AG09309 (cell line): ENCODE measurements at places on chromosomes 12 and 14.

- DNase-seq: peak; percentile 84
Measured at GRCh38 chr14:102500158-102500662, 9.4 kb downstream of the ANKRD9 start.

DNA sequence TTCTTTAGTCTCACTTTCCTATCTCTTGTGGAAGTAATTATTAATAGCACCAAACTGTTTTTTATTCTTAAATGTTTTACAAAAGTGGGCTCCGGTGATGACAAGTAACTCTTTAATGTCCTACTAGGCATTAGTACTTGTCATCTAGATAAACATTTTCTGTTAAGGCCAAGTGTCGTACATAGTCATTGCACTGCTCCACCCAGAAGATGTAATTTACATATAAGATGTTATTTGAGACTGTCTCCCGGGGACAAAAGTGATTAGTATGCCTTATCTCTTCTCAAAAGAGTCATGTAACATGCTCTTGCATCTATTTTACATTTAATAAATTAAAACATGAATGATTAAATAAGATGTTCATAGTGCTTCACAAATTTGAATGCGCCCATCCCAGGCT is 88.4 kb downstream of the FLRT2 start:
- DNase-seq: no peak

GRCh38 chr14:23556700-23557440 is 799 bp downstream of the THTPA start:
- no peak for DNase-seq

- no peak for DNase-seq
Measured at GRCh38 chr12:87405918-87406317, 623.3 kb downstream of the C12orf50 start.

DNA sequence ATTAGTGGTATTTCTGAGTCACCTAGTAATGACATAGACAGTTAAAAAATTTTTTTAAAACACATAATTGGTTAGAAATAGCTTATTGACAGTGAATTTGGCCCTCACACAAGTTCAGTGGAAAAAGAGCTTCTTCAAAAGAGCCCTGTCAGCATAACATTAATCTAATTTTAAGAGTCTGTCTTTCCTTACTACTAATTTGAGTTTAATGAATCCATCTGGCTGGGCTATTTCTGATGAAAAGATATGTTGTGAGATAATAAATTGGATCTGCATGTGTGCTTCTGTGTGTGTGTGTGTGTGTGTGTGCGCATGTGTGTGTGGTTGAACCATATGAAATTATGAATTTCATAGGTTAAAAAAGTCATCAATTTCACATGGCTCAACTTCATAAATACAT is 1045.2 kb downstream of the FLRT2 start:
- DNase-seq: no peak

- no peak for DNase-seq
Measured at GRCh38 chr14:79011091-79011919, 841.1 kb downstream of the NRXN3 start.

- DNase-seq: no peak
Measured at GRCh38 chr12:105812366-105812765, 326.4 kb downstream of the NUAK1 start.

DNA sequence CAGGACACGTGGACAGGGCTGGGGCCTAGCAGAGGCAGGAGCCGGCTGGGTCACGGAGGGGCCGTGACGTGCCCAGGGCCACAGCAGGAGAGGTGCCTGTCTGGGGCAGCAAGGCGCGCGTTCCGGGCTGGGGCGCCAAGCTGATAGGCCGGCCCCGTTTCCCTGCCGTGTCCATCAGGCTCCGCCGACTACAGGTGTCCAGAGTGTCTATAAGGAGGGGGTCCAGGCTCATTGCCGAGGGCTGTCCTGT is 18.5 kb downstream of the FBRSL1 start:
- DNase-seq: no peak

DNA sequence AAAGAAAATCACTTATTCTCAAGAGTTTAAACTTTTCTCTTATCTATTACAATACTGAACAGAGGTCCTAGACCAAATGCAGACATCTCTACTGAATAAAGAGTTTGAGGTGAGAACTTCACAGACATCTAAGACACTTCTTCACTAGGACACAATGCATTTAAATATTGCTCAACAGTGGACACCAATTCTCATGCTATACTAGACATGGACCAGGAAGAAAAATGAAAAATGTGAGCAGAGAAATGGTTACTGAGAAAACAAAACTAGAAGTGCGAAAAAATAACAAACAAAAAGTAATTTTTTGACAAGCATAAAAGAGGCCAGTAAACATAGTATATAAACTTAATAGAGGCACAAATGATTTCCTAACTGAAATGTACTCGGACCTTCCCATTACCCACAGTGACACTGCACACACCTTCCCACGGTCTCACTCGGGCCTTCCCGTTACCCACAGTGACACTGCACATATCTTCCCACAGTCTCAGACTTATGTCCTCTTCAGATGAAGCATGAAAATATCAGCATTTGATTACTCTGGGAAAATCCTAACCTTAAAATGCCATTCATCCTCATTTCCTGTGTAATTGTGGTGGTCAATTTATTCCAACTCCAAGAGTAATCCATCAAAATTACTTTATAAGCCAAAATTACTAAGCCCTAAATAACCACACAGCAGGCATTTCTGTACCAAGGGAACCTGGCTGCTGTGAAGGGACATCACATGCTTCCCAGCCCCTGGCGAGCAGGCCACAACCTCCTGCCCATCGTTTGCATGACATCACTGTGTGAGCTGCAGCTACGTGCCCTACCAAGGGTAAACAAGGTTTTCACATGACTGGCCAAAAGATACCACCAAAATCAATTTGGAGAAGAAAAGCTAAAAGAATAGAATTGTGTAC is 6.4 kb downstream of the SLC15A4 start:
- DNase-seq: no peak

- DNase-seq: peak; percentile 40
Measured at GRCh38 chr12:104498211-104498801, 41.6 kb downstream of the CHST11 start.

DNA sequence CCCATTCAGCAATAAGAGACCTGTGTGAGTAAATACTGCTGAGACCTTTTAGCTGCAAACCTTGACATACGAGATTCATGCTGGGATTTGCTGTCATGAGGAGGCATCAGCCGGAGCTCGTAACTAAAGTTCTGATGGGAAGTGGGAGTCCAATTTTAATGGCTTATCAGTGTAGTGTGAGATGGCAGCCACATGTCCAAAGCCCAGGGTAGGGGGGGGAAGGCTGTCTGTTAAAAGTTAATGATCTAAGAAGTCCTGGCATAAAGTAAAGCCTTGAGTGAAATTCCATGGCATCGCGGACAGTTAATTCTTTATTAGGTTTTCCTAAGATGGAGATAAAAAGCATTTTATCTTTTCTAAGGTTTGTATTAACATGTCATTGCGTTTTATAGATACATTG is 240.0 kb downstream of the AACS start:
- no peak for DNase-seq

DNA sequence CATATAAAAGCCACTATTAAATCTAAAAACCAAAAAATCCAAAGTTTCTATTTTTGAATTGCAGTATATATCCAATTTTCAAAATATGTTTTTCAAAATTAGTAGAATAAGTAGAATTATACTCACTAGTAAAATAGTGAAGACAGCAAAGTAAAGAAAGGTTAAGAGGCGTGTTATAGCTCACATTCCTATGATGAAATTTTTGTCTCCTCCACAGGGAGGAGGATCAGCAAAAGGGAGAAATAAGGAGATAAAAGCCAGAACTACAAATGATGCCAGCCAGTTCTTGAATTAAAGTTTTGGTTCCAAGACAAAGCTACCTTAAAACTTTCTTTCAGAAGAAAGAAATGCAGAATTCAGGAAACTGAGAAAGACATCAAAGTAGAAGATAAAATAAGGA is 50.0 kb downstream of the C2CD5 start:
- no peak for DNase-seq

- DNase-seq: no peak
Measured at GRCh38 chr14:91466192-91466591, 43.9 kb downstream of the PPP4R3A start.
